Glutamatergic neuron (in vitro differentiated cells): ENCODE measurements at places on chromosomes 1 and 21. TPM values are rescaled to one million over a fixed set of nuclear protein-coding genes. Genes with fewer than 3 reads are reported as not detected.

KMO gene
- not detected for total RNA-seq

KRTAP24-1 gene
- total RNA-seq = not detected

GBP3 gene
- total RNA-seq = not detected

SYT14 gene
- 18.1 TPM for total RNA-seq

DNA sequence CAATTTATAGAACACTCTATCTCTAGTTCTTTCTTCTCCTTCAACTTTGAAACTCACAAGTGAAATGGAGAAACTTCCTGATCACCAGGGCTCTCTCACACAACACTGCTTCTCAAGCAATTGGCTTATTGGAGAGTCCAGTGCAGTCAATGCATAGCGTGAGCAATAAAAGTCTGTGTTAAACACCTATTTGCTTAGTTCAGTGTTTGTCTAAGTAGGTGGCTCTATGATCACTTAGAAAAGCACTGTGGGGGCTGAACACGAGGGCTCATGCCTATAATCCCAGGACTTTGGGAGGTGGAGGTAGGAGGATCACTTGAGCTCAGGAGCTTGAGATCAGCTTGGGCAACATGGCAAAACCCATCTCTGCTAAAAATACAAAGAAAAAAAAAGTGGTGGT lies 12.2 kb downstream of the CTSS start:
- no peak overlapping the region for H3K4me3 ChIP-seq
- H3K27ac ChIP-seq = no peak overlapping the region
- no peak for DNase-seq
- no peaks in the 10 kb centered on the region for H3K4me1 ChIP-seq
- peaks cover 2% of the 10 kb centered on the region for H3K27me3 ChIP-seq
- H3K36me3 ChIP-seq = no peaks in the 10 kb centered on the region

DNA sequence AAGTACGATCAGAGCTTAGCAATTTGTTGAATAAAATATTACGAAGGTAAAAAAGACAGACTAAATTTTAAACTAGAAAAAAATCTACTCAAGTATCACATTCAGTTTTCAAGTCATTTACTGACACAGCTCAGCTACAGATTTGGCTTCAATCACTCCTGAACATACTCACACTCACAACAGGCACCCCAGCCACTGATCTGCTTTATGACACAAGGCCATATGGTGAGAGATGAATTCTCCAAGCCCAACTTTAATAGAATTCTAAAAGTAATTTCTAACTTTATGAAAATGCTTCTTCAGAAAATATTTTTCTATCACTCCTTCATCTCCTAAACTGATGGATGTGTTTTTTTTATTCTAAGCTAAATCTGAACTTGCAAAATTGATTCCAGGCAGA lies 337.1 kb downstream of the HHIPL2 start:
- no peak overlapping the region for H3K27ac ChIP-seq
- DNase-seq = no peak
- no peaks in the 10 kb centered on the region for H3K36me3 ChIP-seq
- H3K4me3 ChIP-seq = no peak overlapping the region
- H3K27me3 ChIP-seq = no peaks in the 10 kb centered on the region

DNA sequence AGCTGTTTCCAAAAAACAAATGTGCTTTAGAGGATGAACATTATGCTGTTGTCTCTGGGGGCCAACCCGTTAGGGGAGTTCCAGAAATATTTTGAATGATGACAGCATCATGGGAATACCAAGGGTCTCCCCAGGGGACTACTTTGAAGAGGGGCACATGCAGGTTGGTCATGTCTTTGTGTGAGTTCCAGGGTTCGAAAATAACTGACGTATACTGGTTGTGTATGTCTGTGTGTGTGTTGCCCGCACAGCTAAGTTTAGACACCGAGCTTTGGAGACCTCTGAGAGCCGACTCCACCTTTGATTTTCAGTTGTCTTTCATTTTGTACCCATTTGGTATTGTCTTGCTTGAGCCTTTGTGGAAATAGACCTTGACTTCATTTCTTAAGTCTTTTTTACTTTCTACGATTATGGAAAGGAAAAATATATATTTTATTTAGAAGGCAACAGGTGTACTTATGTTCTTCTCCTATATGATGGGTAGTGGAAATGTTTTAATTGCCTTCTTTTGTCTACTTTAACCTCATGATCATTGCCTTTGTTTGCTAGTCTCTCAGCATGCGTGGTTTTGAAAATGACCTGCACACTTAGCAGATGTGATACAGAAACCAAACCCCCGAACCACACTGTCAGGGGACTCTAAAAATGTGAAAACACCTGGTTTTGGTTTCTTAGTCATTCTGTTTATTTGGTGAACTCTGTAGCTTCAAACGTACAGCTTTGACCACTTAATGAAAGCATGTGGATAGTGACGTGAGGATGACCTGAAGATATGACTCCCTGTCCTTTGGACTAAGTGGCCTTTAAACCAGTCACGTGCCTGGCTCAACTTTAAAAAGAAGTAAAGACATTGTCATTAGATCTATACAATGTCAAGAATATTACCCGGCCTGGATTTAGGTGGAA lies 56.5 kb downstream of the GALNT2 start:
- no peak for DNase-seq
- no peak overlapping the region for H3K27ac ChIP-seq
- H3K4me1 ChIP-seq = peaks cover 28% of the 10 kb centered on the region
- no peak overlapping the region for H3K4me3 ChIP-seq
